ENCODE measurements at places on chromosomes 6 and 20.

- DNase-seq: no peak
These were observed 72.6 kb upstream of the PLEKHG1 start for GRCh38 chr6:150527100-150527499.

- DNase-seq: no peak
These were observed 636.0 kb upstream of the PTCHD4 start for GRCh38 chr6:48747040-48747439.

DNA sequence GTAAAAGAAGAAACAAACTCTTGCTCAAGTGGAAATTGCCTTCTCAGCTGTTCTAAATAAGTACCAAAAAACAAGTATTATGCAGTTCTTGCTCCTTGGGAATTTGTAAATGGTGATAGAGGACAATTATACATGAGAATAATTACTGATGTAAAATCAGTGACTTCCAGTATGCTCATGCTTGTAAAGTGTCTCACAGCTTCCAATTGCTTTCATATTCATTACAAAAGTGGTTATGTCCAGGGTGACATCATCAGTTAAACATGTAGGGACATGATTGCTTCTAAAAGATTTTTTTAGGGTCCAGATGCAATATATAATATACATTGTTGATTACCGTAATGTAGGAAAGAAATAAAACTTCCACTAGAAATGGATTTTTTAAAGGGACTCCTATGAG, 122.8 kb upstream of the B3GAT2 start:
- DNase-seq: peak; percentile 34

DNA sequence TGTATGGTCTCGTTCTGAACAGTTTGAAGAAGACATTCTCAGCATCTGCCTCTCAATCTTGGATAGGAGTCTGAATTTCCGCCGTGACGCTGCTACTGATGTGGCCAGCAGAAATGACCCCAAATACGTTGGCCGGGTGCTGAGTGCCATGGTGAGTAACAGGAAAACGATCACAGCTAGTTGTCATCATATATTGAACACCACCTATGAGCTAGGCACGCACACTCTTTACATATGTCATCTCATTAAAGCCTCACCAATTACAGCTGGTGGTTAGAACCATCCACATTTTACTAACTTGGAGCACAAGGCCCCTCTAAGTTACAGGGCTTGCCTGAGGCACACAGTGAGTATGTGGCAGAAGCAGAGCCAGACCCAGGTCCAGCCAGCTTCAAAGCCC, 17.1 kb downstream of the TGM3 start:
- DNase-seq: peak; percentile 3

DNA sequence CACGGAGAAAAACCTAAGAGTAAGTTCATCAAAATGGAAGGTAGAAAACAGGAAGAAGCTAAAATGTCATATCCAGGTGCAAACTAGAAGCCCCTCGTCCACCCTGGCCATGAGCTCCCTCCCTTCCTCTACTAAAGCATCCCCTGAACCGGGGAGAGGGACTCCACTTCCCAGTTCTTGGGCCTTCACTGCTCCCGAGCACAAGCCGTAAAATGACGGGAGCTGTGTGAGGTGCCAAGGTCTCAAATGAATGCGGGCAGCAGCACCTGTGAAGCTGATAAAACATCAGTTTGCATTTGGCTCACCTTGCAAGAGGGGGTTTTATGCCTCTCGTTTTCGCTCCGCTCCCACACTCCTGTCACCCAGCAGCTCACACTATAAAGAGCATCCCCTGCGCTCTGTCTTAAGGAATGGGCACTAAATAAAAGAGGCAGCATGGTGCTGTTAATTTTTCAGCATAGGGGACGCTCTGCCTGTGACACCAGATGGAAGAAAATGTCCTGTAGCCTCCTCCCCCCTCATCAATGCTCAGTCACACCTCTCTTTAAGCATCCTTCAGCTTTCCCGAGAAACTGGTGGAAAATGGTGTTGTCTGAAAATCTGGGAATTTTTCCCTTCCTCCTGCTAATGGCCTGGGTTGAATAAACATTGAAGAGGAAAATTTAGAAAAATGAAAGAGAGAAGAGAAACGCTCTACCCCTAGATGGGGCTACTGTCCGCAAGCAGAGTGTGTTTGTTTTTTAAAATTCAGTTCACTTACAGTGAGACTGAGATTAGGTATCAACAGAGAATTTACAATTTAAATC, 563.0 kb upstream of the AGPAT4 start:
- DNase-seq: peak; percentile 31

DNA sequence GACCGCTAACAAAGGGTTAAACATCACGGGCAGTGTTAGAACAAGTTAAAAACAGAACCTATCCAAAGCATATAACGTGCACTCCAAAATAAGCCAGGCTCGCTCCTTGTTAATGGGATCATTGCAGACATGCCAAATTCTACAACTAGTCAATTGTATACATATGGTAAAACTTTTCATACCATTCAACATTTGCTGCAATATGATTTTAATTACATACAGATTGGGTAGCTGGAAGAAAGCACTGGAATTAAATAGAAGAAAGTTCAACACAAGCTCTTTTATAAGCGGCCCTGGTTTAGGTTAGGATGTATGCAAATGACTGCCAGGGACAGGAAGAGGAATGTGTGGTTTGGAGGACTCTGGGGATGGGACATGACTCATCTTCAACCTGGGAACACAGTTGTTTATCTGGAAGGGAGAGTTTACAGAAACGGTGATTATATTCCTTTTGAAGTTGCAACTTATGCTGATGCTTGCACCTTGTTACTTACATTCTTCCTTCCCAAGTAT, 62.5 kb upstream of the TIAM2 start:
- DNase-seq: peak; percentile 96

DNA sequence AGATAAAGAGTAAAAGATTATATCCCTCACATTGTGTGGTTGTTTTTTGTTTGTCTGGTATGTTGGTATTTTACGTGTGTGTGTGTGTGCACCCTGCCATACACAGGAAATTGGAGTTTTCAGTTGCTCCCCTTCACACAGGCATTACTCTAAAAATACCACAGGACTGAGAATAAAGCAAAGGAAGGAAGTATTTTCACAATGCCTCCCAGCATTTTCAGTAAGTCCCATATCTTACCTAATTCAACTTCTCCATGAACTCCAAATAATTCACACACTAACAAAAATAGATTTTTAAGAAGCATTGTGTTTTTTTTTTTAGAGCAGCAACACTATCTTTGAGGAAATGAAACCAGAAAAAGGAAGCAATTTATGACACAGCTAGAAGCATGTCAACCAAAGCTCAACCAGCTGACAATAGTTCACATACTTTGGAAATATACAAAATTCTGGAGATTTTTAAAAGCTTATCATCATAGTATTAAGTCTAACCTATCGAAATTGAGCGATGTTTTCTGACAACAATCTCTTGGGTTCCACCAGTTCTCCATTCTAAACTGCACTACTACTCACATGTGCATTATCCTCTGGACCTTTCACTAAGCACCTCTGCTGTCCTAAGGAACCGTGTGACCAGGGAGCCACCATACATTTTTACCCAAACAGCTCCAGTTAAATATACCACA, 2.1 kb downstream of the UBE2J1 start:
- DNase-seq: no peak

GRCh38 chr20:19260412-19261090, 48.1 kb downstream of the SLC24A3 start:
- peak; percentile 3 for DNase-seq

DNA sequence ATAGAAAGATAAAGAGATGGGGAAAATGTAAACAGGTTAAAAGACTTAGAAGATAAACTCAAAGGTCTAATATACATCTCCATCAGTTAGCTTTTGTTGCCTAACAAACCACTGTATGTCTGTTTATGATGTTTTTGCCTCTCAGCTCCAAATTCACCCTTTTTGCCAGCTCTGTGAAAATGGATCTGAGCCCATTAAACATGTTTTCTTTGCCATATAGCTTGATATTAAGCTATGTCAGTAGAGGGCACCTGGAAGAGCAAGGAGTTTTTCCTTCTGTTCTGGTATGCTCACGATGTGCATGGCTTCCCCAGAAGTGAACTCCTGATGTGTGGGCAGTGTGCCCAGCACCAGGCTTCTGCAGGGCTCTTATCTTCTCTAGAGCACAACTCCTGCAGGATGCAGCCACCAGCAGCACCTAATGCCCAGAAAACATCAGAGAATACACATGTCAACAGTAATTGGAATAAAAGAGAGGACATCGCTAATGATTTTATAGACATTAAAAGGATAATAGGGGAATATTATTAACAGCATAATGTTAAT, 14.6 kb upstream of the SNX9 start:
- no peak for DNase-seq

DNA sequence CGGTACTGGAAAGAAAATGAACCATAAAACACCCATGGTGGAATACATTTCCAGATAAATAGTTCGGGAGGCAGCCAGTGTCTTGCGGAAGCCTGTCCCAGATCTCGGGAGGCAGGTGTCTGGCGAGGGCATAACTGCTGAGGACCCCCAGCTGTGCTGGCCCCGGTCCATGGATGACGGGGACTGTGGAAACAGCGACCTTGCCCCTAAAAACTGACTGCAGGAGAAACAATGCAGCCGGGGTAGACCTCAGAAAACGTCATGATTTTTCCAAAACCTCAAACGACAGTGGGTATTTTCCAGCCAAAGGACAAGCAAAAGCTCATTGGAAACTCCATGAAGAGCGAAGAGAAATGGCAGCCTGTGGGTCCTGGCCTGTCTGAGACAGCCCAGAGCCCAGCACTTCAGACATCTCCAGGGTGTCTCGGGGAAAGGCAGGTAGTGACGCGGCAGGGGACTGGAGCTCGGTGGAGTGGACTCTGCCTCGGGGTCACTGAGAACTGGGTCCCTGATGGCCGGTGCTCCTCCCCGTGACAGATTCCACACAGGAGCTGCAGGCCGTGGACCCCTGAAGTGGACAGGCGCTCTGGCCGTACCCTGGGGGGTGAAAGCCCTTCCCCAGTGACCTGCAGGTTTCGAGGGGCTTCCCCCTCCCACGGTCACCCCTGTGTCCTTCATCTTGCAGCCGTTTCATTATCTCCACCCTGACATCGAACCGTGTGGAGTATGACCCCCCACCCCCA, 188.6 kb downstream of the SYNDIG1 start:
- DNase-seq: no peak

DNA sequence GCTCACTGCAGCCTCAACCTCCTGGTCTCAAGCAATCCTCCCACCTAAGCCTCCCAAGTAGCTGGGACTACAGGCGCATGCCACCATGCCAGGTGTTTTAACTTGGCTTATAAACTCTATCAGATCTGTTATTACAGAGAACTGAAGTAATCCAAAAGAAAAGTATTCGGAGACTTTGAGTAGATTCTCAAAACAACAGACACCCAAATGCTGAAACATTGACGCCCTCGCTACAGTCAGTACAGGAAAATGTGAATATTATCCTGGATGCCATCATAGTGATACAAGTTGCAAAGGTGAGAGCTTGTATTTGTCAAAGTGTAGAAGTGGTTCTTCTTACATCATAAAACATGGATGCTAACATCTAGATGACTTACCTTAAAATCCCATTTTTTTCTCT, 108.7 kb upstream of the EDN1 start:
- no peak for DNase-seq

DNA sequence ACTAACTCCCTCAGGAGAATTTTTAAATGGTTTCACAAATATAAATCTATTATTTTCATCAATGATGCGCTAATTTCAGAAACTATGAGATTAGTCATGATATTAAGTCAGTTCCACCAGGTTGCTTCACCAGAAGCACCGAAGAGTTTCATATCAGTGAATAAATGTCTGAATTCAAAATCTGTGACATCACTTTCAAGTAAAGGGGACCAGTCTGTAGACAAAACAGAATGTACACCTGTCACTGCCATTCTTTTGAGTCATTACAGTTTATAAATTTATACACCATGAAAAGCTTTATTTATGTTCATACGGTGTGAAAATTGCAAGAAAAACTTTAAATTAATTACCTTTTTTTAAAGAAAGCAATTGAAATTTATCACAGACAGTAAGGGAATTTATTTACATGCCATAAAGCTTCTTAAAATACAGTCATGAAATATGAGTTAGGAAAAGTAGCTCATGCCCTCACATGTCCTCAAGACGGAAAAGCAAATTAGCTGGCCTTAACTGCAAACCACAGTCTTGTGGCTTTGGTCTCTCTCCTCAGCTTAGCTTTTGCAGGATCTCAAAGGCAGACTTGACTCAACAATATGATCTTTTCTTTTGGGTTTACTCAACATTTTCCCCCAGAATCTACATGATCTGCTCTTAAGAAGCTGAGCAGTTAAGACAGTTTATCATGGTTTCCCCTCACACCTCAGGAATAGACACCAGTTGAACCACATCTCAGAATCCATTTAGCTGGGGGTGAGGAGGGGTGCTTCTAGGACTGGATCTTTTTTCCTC, 177.7 kb upstream of the MCHR2 start:
- peak; percentile 88 for DNase-seq

- DNase-seq: no peak
These were observed 90.4 kb downstream of the BCKDHB start for GRCh38 chr6:80196906-80197305.

DNA sequence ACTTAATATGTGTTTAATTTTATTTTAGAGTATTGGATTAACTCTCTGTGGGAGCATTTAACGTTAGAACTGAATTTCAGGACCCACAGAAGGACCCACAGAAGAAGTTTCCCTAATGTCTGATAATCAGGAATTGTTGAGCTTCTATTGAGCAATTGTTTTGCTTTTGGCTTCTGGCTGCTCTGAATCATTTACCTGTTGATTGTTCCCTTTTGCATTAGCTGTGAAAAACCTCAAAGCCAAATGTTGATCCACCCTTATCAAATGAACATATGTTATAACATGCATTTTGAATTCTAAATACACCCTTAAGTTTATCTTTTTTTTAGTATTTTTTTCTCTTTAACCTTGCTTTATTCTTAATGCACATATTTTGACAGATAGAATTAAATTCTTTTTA, 393.5 kb downstream of the LAMA2 start:
- no peak for DNase-seq

DNA sequence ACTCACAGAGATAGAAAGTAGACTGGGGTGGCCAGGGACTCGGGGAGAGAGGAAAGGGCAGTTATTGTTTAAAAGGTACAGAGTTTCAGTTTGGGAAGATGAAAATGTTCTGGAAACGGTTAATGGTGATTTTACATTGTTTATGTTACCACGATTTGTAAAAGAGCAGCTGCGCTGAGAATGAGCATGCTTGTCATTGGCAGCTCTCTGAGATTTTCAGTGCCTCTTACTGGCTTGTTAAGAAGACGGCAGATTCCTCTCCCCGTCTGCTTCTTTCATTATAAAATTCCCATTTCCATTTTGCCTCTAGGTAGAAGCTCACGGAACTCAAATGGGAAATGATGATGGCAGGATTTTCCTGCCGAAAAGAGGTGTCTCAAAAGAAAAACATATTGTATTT, 39.7 kb upstream of the PPP1R3G start:
- no peak for DNase-seq

GRCh38 chr6:10613723-10614122, 80.7 kb downstream of the C6orf52 start:
- DNase-seq: no peak

- DNase-seq: no peak
These were observed 211.9 kb downstream of the PREX1 start for GRCh38 chr20:48615871-48616270.
